Pulmonary artery endothelial cell (primary cell): ENCODE measurements at places on chromosomes 2 and 18. TPM values are rescaled to one million over a fixed set of nuclear protein-coding genes. Genes with fewer than 3 reads are reported as not detected.

KIF1A gene
- total RNA-seq, result 0.07 TPM in 1 of 2 replicates, not detected in the other

DNA sequence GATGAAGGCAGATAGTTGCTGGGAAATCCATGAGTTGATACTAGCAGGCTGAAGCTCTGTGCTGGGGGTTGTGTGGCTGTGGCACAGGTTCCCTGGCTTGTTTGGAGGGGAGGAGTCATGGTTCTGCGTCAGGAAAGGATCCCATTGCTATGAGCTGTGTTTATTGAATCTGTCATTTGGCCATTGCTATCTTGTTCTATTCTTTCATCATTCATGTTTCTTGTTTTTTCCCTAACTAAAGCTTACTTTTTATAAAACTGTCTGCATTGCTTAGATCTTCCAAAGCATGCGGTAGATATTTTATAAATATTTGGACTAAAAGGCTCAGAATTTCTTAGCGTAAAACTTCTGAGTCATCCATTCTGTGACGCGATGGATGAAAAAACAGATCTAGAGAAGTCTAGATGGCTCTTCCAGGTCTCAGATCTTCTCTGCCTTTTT lies 335.3 kb downstream of the PTPRM start:
- DNase-seq, result no peak

GRCh38 chr2:122078451-122078850 lies 323.0 kb downstream of the TSN start:
- no peak for DNase-seq

GRCh38 chr2:160581035-160581434 lies 87.4 kb upstream of the RBMS1 start:
- DNase-seq, result no peak

DNA sequence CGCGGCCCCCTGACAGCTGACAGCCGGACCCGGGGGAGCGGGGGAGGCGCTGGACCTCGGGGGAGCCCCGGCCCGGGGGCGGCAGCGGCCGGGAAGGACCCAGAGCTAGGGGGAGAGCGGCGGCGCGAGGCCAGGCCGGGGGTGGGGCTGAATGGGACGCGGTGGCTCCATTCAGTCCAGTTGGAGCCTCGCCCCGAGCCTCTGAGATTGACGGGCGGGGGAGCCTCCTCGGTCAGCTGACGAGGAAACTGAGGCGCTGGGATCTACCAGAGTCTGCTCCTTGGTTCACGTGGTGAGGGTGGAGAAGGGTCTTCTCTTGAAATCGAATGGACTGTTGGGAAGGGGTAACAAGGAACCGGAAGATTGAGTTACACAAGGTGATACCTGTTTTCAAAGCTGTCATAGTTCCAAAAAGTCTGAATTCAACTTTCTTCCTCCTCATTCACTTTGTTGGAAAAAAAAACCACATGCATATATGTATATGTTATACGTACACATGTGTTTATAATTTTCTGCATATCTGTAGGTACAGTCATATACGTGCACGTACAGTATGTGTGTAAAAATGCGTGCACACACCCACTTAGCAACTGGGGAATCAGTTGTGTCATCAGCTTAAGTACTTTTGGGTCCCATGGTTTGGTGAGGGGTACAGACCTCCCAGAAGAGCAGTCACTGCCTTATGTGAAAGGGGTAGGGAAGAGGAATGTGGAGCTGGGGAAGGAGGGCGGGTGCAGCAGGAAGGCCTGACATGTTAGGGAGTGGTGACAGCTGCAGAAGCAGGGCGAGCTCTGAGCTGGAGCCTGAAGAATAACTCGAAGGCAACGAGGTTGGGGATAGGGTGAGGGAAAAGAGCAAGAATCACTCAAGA lies 628 bp downstream of the PPP1R7 start:
- no peak for DNase-seq

DNA sequence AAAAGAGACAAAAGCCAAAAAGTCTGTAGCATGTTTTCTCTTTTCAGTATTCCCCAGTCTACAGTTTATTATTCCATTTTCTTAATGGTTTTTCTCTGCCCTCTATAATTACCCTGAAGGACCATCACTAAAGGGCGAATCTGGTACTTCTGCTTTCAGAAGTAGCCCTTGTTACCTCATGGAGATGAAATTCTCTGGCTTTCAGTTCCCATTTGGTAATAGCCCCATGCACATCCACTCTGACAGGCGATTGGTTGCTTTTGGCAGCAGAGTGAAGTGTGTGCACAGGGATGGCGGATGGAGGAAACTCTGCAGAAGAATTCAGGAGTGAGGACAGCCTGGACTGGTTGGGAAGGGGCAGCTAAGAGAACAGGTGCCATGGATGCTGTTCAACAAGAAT lies 66.3 kb upstream of the NABP1 start:
- no peak for DNase-seq

GRCh38 chr2:96773922-96774321 lies 13.2 kb downstream of the CNNM4 start:
- no peak for DNase-seq

GRCh38 chr2:44549856-44550255 lies 188.1 kb downstream of the CAMKMT start:
- no peak for DNase-seq

DNA sequence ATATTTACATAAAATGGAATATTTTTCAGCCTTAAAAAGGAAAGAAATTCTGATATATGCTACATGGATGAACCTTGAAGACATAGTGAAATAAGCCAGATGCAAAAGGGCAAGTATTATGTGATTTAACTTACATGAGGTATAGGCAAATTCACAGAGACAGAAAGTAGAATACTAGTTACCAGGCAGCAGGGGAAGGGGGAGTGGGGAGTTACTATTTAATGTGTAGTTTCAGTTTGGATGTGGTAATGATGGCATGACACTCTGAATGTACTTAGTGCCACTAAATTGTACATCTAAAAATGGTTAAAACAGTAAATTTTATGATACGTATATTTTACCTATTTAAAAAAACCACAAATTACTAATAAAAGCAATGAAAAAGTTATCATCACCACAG lies 12.1 kb downstream of the METTL4 start:
- no peak for DNase-seq

DNA sequence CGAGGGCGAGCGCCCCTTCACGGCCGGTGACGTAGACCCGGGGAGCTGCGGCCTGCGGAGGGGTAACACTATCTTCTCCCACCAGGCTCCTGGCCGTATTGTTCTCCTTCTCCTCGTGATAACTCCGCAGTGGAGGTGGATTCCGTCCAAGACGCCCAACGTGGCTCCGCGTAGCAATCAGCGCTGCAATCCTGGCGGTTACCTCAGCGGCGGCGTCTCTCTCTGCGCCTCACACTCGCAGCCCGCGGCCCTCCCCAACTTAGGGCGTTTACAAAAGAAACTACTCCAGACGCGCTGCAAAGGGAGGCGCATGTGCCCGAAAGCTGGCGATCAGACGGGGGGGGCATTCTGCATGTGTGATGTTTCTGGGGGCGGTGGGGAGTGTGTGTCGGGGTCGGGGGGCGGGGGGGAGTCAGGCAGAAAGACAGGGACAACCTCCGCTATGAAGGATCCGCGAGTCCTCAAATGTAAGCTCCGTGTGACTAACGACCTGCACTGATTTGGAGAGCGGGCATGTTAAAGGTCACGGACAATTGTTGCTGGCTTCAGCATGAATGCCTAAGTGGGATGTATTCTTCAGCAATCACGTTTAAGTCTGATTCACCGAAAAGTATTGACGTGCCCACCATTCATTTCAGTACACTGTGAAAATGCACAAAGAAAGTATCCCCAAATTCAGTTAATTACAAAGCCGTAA lies 1.3 kb upstream of the ZNF516 start:
- DNase-seq, result no peak
